ENCODE measurements at places on chromosomes 16 and 17.

- no peak for DNase-seq
Observed at GRCh38 chr17:62033317-62033716, 31.8 kb downstream of the MED13 start.

- DNase-seq = no peak
Observed at GRCh38 chr16:79929260-79929965, 328.9 kb upstream of the MAF start.

DNA sequence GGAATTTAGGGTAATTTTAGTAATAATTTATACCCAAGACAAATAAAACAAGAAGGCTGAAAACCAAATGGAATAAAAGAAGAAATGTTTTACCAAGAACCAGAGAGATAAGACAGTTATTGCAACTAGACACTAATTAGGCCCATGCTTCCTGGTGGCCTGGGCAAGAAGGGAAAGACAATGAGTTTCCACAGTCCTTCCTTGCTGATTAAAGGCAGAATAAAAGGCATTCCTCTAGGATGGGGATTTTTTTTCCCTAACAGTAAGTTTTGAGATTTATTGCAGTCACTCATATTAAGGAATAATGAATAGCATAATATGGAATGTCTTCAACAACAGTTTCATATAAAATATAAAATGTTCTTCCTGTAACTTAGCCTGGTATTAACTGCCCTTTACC, 41.5 kb downstream of the TOM1L2 start:
- no peak for DNase-seq

DNA sequence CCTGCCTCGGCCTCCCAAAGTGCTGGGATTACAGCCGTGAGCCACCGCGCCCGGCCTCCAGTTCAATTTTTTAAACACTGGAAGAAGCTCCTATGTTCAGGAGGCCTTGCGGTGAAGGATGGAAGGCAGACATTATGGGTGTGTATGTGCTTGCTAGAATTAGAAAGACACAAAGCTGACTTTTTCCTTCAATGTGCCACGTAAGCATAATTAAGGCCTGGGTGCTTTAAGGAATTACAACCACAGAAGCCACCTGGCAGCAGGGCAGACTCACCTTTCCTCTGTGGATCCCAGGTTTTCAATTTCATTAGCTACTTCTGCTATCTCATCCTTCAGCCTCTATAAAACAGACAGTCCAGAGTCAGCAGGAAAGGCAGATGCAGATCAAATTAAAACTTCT, 74.2 kb downstream of the CYTH1 start:
- no peak for DNase-seq

DNA sequence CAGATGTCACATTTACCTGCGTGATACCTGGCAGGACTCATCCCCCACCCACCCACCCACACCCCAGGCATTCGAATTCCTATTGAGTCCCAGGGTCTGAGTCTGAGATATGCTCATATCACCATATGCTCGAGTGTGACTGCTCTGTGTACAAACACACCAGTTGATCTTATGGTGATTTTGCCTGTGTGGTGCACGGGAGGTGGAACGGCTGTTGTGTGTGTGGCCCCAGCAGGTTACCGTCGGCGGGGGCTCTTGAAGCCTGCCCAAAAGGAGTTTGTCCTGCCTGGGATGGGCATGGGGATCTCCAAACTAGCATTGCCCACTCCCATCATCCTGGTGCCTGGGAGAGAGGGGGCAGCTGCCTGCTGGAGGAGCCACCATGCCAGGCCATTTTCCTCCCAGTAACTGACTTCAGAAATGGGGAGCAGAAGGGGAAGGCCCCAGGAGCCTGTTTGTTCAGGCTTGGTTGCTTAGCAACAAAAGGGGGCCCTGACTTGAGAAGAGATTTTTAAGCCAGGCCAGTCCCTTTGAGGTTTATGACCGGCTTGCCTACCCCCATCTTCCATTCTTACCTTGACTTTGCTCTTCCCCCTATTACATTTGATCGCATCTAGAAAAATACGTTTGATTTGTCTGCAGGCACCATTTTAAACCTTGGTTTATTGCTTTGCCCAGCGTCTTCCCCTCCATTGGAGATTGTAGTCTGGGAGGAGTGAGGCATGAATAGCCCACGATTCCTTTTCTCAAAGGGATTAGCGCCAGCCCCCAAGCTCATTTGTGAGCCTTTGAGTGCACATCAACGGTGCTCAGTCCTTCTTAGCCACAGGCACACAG, 217.7 kb downstream of the CCDC182 start:
- DNase-seq = no peak

- DNase-seq = no peak
Observed at GRCh38 chr16:72615856-72616255, 432.1 kb downstream of the ZFHX3 start.

- DNase-seq = no peak
Observed at GRCh38 chr17:79085154-79085920, 10.7 kb downstream of the ENGASE start.

DNA sequence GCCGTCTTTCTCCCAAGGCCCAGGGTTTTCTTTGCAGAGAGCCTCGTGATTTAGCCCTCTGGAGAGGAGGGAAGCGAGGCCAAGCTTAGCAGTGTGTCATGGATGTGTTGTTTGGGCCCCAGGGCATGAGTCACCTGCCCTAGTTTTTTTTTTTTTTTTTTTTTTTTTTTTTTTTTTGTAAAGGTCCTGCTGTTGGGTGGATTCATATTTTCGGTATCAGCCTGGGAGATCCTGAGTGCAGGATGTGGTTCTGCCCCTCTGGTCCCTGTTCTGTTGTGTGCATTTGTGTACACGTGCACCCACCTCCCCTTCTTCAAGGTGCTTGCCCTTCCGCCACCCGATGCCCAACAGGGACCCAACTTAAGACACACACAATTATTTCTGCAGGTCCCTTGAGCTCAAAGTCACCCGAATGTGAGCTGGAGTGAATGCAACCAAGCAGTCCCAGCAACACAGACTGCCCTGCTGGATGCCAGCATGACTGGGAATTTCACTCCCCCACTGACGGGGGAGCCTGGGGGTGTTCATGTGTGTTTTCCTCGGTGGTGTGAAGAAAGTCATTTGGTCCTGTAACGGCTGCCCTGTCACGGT, 265.8 kb upstream of the TNRC6C start:
- DNase-seq = peak; percentile 20

DNA sequence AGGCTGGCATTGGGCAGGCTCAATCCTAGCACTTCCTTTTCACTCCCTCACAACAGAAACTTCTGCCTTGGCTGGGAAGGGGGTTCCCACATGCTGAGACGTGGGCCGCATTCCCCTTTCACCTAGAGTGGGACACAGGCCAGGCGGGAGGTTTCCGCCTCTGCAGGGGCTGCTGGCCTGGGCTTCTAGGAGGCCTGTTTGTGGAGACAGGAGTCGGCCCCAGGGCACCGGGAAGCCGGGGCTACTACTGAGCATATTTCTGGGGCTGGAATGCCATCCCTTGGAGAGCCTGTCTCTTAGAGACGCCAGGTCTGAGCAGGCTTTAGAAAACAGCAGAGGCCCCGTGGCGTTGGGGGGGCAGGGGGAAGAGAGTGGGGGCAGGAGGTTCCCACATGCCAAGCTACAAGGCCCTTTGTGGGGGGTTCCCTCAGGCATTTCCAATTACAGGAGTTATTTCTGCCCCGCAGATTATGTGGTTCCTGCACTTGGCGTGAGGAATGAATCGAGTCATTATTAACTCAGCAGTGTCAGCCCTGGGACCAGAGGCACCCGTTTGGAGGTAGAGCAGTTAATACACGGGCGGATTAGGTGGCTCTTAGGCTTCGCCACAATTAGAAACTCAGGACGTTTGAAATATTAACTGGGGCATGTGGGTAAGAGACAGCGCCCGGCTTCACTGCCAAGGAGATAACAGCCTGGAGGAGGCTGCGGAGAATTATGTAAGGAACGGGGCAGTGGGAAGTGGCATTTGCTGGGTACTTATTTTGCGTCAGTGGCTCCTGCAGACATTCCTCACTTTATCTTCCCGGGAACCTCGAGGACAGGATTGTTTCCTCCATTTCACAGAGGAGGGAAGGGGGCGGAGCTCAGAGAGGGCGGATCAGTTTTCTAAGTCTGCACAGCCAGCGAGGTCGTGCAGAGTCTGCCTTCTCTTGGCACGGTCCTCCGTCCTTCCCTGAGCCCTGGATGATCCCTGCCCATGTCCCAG, 162.5 kb downstream of the MAF start:
- DNase-seq = no peak

- no peak for DNase-seq
Observed at GRCh38 chr17:80992948-80993624, 1.4 kb downstream of the CHMP6 start.

- DNase-seq = no peak
Observed at GRCh38 chr17:59800530-59800942, 92.2 kb downstream of the TUBD1 start.

GRCh38 chr17:74921026-74921681, 1.9 kb downstream of the USH1G start:
- DNase-seq = no peak

DNA sequence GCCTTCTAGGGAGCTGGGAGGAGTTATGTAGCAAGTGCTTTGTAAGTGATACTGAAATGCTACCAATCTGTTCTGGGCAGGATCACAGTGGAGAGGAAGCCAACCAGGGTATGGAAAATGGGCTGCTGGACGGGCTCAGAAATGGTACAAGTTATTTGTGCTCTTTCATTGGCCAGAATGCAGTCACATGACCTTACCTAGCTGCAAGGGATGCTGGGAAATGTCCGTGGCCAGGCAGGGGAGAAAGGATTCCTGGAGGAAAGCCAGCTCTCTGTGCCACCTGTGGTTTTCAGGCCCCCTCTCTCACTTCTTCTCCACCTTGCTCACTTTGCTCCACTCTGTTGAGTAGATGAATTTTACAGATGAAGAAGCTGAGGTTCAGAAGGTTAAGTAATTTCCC, 4.8 kb downstream of the EEF2K start:
- no peak for DNase-seq

DNA sequence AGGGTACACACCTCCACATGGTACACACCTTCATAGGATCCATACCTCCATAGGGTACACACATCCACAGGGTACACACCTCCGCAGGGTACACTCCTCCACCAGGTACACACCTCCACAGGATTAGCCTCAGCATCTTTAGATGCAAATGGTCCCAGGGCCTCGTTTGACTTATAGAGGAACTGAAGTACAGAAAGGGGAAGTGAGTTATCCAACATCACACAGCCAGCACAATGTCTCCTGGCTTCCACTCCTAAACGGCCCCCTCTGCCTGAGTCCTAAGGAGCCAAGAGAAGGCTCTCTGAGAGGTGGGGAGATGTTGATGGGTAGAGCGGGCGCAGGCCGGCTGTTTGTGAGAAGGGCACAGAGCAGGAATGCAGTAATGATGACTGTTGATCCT, 12.0 kb downstream of the FOXN1 start:
- DNase-seq = no peak

GRCh38 chr16:28208824-28209223, 2.9 kb downstream of the XPO6 start:
- DNase-seq = no peak

DNA sequence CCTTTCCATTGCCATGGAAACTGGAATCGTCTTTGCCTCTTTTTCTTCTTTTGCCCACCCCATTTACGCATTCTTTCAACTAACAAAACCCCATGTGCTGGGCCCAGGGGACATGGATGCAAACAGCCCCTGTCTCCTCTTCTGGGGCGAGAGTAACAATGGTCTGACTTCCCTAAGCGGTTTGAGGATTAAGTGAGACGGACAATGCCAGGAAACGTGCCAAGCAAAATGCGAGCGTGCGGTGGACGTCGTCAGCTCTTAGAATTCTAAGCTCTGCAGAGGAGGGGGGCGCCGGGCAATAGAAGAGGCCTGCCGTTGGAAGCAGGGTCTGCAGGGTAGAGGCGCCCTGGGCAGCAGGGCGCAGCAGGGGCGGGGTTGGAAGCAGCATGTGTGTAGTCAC, 42.4 kb upstream of the JPH3 start:
- no peak for DNase-seq

- DNase-seq = no peak
Observed at GRCh38 chr16:15970743-15971439, 21.5 kb downstream of the ABCC1 start.

DNA sequence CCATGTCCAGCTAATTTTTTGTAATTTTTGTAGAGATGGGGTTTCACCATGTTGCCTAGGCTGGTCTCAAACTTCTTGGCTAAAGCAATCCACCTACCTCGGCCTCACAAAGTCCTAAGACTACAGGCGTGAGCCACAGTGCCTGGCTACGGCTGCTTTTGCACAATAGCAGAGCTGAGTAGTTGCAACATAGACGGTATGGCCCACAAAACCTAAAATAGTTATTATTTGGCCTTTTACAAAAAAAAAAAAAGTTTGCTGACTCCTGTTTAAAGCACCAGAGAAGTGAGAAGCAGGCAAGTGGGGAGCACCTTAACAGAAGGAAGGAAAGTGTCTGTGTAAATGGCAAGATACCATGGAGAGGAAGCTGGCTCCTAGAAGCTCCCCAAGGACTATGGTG, 5.3 kb upstream of the HSF5 start:
- DNase-seq = no peak

GRCh38 chr16:19698480-19699465, 19.3 kb downstream of the KNOP1 start:
- DNase-seq = no peak

- DNase-seq = no peak
Observed at GRCh38 chr16:49486400-49486799, 112.8 kb downstream of the C16orf78 start.

DNA sequence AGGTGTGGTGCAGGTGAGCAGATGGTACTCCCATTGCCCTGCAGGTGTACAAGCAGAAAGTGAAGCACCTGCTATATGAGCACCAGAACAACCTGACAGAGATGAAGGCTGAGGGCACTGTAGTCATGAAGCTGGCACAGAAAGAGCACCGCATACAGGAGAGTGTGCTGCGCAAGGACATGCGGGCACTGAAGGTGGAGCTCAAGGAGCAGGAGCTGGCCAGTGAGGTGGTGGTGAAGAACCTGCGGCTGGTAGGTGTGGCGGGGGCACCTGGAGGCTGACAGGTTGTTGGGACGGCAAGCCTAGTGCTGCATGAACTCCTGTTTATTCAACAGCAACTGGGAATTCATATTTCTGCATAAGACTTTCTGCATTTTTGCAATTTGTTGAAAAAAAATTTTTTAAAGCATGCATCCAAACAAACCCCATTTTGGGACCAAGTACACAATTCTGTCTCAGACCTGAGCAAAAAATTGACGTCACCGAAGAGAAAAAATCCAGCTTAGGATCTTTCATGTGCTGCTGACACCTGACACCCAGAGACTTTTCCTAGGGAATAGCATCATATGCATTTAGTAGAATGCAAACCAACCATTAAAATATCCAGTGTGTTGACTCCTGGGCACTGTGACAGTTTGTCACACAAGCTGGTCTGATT, 13.5 kb upstream of the DBNDD1 start:
- DNase-seq = no peak

GRCh38 chr17:19672009-19672750, 23.6 kb downstream of the ALDH3A2 start:
- DNase-seq = no peak

DNA sequence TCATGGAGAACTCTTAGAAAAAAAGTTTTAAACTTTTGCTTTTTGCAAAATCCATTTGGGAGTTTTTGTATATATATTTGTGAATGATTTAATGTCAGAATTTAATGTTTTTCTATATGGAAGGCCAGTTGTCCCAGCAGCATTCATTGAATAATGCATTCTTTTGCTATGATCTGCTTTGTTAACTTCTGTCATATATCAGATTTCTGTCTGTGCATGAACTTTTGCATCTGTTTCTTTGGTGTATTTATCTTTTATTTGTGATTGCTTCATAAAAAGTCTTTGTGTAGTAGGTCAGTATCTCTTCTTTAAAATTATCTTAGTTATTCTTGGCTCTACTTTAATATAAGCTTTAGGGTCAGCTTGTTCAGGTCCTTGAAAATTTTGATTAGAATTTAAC, 84.2 kb downstream of the MAP2K4 start:
- DNase-seq = no peak
